Esophagus muscularis mucosa (tissue), 4 donors: ENCODE measurements at places on chromosomes 3 and 15. TPM values are rescaled to one million over a fixed set of nuclear protein-coding genes. Genes with fewer than 3 reads are reported as not detected.
A peak's percentile ranks its signal among the peaks of the same experiment; 100 is the strongest.

DNA sequence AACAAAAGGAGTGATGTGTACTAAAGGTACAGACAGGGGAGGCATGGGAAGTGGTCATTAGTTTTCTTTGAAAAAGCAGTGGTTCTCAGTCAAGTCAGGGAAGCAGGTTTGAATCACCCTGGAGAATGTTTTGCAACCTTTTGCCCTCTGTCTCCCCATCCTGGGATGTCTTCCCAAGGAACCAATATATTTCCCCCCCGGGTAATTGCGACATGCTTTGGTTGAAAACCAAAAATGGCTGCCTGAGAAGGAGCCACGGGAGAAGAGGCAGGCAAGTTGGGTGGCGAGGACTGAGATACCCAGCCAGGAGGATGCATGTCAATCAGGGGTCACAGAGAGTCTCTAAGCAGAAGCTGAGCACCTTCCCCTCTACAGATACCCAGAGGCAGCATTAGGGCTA lies 20.2 kb upstream of the PPP1R2 start:
- DNase-seq: no peak

- DNase-seq: no peak
Measured at GRCh38 chr3:188323067-188323842, 169.3 kb downstream of the LPP start.

The GOLGA8N gene
- total RNA-seq: 7.9 TPM

- no peak for DNase-seq
Measured at GRCh38 chr15:70722266-70723121, 40.9 kb downstream of the UACA start.

GRCh38 chr3:114122027-114122709 lies 56.7 kb downstream of the DRD3 start:
- DNase-seq: no peak

The CIDEC gene
- total RNA-seq: 0.83 TPM

DNA sequence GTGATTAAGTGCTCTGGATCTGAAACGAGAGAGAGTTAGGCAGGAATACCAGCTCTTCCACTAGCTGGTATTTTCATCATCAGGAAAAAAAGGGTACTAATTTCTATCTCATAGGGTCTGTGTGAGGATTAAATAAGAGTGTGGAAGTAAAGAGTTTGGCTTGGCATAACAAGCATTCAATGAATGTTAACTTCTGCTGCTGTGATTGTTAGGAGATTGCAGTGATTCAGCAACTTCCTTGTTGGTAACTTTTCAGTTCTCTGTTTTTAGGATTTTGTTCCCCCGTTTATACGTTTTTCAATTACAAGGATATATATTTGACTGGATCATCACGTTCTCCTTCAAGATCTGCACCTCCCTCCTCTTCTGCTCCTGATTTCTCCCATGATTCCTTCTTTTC lies 65.9 kb upstream of the MYO5C start:
- no peak for DNase-seq

DNA sequence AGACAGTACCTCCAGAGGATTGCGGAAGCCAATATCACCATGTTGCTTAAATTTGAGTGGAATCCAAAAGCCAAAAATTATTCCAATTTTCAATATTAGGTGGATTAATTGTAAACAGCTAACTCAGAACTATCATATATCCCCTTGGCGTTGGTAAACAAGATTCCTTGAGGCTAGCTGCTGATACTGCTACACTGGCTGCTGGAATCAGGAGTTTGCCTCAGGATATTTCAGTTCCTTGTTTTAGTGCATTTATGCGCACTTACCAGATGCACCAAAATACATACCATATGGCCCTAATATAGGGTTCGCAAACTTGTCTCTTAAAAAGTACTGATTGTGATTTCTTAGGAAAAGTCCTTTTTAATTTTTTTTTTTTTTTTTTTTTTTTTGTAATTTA lies 605.2 kb upstream of the NAALADL2 start:
- no peak for DNase-seq

GRCh38 chr15:98401029-98401428 lies 247.3 kb upstream of the IGF1R start:
- DNase-seq: no peak

The ACAN gene
- total RNA-seq: under 0.01 TPM

GRCh38 chr3:139328356-139328755 lies 15.5 kb upstream of the MRPS22 start:
- DNase-seq: no peak

The IGSF10 gene
- total RNA-seq: 2.5 TPM

GRCh38 chr15:91885714-91886270 lies 32.3 kb downstream of the SLCO3A1 start:
- no peak for DNase-seq

DNA sequence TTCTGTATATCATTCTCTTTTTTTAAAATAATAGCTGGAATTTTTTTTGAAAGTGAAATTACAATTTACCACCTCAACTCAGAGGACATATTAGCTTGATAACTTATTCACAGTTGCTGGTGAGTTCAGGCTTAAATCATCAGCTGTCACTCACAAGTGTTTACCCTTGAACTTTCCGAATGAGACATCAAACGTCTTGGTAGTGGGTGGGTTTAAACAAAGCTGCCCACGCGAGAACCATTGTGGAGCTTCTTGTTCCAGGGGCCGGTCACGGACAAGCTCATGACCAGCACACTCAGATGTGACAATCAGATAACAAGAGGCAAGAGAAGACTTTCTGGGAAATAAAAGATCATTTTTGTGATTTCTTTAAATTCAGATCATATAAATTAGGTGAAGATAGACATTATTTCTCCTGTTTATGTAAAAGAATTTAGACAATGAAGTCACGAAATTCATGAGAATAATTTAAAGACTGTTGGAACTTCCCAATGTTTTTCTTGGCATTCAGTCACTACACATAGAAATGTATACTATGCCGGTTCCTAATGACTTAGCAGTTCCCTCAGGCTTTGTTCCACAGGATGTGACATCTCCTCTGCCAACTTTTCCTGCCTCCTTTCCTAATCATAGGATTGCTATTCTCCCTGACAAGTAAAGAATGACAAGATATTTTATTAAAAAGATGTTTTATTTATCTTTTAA lies 29.3 kb downstream of the BTD start:
- no peak for DNase-seq

DNA sequence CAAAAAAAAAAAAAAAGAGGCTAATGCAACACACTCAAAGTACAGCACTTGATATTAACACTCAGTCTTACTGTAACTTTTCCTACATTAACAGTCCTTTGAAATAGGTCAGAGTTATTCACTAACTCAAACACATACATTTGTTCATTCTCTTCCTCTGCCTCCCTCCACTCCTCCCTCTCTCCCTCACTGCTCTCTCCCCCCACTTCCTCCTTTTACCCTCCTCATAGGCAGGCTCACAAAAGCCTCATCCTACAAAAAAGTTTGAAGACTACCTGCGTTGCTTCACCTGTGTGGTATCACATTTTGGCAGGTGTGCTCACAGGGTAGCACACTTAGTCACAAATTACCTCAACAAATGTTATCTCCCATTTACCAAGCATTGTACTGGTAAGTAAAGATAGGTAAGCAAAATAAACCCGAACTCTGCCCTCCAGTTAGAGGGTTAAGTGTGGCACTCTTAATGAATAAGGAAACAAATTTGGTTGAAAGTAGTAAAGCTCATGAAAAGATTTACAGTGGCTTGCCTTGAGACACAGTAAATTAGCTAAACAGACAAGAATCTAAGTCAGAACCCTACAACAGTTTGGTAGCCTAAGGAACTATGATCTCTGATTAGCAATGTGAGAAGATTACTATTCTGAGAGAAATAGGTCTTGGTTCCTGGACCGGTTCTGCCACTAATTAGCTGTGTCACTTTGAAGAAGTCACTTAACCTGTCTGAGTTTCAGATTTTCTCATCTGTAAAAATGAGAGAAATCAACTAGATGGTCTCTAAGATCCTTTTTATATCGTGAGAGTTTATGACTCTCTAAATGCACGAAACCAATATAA lies 151.0 kb upstream of the MLF1 start:
- no peak for DNase-seq

- DNase-seq: no peak
Measured at GRCh38 chr3:123672429-123673146, 87.7 kb upstream of the HACD2 start.

DNA sequence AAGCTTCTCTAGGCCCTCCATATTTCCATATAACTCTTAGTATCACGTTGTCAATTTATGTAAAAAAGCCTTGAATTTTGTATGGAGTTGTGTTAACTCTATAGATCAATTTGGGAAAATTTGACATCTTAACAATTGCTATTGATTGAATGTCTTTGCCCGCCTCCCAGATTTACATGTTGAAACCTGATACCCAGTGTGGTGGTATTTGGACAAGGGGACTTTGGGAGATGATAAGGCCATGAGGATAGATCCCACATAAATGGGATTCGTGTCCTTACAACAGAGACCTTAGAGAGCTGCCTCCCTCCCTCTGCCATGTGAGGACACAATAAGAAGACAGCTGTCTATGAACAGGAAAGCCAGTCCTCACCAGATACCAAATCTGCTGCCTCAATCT lies 21.1 kb upstream of the TNK2 start:
- no peak for DNase-seq

- no peak for DNase-seq
Measured at GRCh38 chr3:100629421-100630127, 20.2 kb downstream of the ADGRG7 start.

DNA sequence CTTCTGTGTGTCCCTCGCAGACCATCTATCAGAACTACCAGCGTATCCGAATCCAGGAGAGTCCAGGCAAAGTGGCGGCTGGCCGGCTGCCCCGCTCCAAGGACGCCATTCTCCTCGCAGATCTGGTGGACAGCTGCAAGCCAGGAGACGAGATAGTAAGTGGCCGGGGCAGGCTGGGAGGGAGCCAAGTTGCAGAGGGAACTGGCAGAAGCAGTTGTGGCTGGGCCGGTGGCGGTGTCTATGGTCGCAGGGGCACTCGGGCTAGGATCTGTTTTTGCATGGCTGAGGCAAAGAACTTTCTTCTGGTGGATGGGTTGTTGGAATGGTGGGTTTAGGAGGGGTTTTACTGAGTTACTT lies 10.1 kb downstream of the MCM2 start:
- DNase-seq: no peak

The PIF1 gene
- total RNA-seq: 2.3 TPM

DNA sequence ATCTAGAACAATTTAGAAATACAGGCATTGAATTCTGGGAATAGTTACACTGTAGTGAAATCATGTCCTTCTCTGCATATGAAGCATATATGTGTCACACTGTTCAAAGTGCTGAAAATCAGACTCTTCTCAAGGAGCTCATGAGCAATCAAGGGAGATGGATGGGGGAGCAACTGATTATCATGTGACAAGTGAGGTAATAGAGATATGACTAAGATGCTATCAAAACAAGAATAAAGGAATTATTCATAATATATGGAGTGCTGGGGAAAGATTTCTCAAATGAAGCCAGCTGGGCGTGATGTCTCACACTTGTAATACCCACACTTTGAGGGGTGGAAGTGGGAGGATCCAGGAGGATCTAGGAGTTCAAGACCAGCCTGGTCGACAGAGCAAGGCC lies 74.9 kb upstream of the CHRNB4 start:
- peak; percentile 14 for DNase-seq

The TMC3 gene
- total RNA-seq: 0.52 TPM
